ENCODE measurements at places on chromosomes 12 and 14. TPM values are rescaled to one million over a fixed set of nuclear protein-coding genes. Genes with fewer than 3 reads are reported as not detected.

The REM2 gene
- 0.24 TPM for total RNA-seq

The LAG3 gene
- total RNA-seq: 1.0 TPM

The STRAP gene
- 85.3 TPM for total RNA-seq

GRCh38 chr14:95155045-95155444 is 2.3 kb downstream of the DICER1 start:
- no peak for DNase-seq

- no peak for DNase-seq
Observed at GRCh38 chr14:37819155-37820015, 224.0 kb downstream of the TTC6 start.
